Activated T-helper 17 cell treated with anti-CD3 and anti-CD28 coated beads, Interleukin-2, amount 50 U/mL, for 72 hours (primary cell): ENCODE measurements at places on chromosomes 5 and 9.
A peak's percentile ranks its signal among the peaks of the same experiment; 100 is the strongest.

- ATAC-seq = no peak
These were observed 161.1 kb upstream of the EFNA5 start for GRCh38 chr5:107831612-107832395.

DNA sequence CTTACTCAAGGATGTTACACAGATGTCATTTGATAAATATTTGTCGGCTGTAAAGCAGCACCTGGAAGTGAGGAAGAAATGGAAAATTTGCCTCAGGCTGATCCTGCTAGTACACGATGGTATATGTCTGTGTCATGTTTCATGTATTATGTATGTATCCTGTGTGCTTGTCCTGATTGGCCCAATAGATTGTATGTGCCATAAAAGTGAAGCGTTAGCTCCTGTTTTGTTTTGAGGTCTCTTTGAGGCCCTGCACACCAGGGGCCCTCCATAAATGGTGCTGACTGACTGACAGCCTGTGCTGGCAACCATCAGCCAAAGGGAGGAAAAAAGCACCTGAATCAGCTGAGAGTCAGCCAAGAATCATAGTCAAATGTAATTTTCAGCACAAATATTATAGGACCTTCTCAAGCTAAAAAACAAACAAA lies 11.8 kb upstream of the LNPEP start:
- no peak for ATAC-seq

DNA sequence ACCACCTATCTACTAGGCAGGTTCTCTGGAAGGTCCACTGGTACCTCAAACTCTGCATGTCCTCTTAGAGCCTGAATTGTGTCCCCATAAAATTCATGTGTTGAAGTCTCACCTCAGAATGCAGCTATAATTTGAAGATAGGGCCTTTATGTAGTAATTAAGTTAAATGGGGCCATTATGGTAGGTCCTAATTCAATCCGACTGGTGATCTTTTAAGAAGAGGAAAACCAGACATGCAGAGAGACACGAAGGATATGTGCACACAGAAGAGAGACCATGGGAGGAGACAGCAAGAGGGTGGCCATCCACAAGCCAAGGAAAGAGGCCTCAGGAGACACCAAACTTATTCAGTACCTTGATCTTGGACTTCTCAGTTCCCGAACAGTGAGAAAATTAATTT lies 345.4 kb downstream of the ENC1 start:
- no peak for ATAC-seq

DNA sequence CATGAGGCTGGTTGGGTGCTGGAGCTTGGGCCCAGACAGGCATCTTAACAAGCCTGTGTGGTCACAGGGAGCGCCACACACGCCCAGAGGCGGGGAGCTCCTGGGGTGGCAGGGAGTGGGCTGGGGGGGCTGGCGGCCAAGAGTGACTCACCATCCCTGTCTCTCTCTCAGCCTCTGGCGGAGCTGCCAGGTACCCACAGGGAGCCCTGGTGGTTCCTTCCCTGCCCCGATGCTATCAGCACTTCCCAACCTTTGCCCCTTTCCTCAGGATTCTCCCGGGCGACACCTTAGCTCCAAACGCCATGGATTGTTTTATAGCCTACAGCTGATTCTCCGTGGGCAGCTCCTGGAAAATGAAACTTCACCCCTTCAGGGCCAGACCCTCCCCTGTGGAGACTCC lies 5.5 kb downstream of the SLC9A3 start:
- no peak for ATAC-seq

- no peak for ATAC-seq
These were observed 68.9 kb downstream of the MACROH2A1 start for GRCh38 chr5:135329913-135330797.

GRCh38 chr5:32326216-32326772 lies 13.6 kb upstream of the MTMR12 start:
- ATAC-seq = no peak

- ATAC-seq = no peak
These were observed 13.6 kb upstream of the OLFM1 start for GRCh38 chr9:135073741-135074305.

GRCh38 chr9:81477669-81478068 lies 211.7 kb downstream of the TLE1 start:
- ATAC-seq = no peak

- ATAC-seq = no peak
These were observed 35.6 kb upstream of the NREP start for GRCh38 chr5:111792471-111793058.

DNA sequence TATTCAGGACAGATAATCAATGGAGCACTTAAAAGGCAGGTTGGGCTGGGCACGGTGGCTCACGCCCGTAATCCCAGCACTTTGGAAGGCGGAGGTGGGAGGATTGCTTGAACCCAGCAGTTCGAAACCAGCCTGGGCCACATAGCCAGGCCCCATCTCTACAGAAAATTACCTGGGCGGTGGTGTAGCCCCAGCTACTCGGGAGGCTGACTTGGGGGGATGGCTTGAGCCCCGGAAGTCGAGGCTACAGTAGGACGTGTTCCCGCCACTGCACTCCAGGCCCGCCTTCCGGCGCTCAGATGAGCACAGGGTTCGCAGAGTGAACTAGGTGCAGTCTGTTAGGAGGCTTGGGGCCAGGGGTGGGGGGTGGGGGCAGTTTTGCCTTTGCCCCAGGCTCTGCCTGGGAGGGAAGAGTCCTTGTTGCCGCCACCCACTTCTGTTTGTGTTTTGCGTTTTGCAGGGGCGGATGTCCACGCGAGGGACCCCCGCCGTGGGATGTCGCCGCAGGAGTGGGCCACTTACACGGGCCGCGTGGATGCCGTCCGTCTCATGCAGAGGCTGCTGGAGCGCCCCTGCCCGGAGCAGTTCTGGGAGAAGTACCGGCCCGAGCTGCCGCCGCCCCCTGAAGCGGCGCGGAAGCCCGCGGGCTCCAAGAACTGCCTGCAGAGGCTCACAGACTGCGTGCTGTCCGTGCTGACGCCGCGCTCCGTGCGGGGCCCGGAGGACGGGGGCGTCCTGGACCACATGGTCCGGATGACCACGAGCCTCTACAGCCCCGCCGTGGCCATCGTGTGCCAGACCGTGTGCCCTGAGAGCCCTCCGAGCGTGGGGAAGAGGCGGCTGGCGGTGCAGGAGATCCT lies 85.2 kb downstream of the ANKRD33B start:
- ATAC-seq = no peak

DNA sequence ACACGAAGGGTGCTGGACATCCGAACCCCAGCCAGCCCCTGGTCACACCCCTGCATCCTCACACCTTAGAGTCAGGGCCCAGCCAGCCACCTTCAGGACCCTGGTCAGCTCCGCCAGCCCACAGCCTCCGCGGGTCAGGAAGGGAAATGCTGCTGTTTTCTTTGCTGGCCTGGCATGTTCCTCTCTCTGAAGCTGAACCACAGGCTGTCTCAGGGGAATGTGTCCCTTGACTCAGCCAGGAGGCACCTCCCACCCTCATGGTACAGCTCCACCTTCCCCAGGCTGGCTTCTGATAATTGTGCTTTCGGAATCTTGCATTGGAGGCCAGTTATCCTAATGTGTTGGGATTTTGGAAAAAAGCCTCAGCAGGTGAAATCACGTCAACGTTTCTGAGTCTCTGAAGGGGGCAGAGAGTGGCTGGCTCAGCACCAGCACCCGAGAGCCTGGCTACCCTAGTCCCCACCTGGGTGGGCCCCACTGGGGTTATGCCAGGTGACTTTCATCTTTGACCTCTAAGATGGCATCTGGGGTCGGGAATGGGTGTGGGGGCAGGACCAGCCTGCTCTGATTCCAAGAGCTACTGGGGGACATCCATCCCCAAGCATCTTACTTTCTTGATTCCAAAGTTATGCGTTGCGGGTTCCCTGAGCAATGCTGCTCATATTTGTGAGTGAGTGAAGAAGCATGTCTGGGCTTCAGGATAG lies 9.8 kb upstream of the OLFM1 start:
- no peak for ATAC-seq

GRCh38 chr5:14890846-14891245 lies 19.3 kb upstream of the ANKH start:
- ATAC-seq = peak; percentile 39

DNA sequence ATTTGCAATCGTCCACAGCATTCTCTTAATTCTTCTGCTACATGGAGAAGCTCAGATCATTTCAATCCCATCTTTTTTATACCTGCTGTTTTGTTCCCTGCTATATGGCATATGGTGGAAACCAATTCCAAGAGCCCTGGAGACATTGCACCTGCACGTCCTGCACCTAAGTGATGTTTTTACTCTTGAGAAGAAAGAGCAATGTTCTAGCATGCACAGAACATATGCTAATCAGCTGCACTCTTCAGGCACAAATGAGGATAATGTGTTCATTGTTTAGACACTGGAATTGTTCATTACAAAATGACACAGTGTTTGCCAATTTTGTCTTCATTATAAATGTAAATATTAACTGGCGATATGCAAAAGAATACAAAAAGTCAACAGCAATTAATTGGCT lies 935.8 kb downstream of the TLE4 start:
- no peak for ATAC-seq

DNA sequence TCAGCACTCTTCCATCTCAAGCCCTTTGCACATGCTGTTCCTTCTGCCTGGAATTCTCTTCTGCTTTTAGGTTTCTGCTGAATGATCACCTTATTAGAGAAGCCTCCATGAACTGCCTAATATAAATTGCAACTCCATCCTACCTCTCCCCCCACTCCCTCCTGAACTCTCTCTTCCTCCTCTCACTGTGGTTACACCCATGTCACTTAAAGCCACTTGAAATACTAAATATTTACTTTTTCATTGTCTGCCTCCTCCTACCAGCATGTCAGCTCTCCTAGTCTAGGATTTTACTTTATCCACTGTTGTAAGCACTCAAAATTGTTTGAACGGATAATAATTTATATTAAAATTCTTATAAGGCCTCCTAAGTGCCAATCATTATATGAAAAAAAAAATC lies 43.8 kb downstream of the ACTL7B start:
- no peak for ATAC-seq

- no peak for ATAC-seq
These were observed 14.6 kb downstream of the NDUFA8 start for GRCh38 chr9:122144836-122145591.

DNA sequence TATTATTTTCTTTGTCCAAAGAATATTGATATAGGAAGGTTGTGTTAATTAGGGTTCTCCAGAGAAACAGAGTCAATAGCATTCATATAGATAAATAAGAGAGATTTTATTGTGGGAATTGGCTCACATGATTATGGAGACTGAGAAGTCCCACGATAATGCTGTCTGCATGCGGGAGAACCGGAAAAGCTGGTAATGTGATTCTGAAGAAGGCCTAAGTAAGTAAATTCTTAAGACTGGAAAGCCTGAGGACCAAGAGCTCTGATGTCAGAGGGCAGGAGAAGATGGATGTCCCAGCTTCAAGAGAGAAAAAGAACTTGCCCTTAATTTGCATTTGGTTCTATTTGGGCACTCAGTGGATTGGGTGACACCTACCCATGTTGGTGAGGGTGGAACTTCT lies 307.4 kb upstream of the C9orf72 start:
- no peak for ATAC-seq

- ATAC-seq = no peak
These were observed 47.8 kb downstream of the ARHGAP26 start for GRCh38 chr5:142817949-142818431.

GRCh38 chr9:569296-569695 lies 272.2 kb upstream of the DMRT1 start:
- ATAC-seq = no peak

GRCh38 chr5:112049738-112050137 lies 292.7 kb upstream of the NREP start:
- no peak for ATAC-seq
